ENCODE measurements at places on chromosomes 12 and 14. TPM values are rescaled to one million over a fixed set of nuclear protein-coding genes. Genes with fewer than 3 reads are reported as not detected.

Gene SLC7A7
- 0.40 TPM for total RNA-seq

Gene FGF6
- not detected for total RNA-seq

Gene GPRC5D
- total RNA-seq = not detected

Gene ERP27
- 1.2 TPM for total RNA-seq

GRCh38 chr12:53533471-53533870 lies 26.2 kb upstream of the NPFF start:
- H3K4me3 ChIP-seq = no peak overlapping the region
- H3K4me1 ChIP-seq = no peaks in the 10 kb centered on the region

DNA sequence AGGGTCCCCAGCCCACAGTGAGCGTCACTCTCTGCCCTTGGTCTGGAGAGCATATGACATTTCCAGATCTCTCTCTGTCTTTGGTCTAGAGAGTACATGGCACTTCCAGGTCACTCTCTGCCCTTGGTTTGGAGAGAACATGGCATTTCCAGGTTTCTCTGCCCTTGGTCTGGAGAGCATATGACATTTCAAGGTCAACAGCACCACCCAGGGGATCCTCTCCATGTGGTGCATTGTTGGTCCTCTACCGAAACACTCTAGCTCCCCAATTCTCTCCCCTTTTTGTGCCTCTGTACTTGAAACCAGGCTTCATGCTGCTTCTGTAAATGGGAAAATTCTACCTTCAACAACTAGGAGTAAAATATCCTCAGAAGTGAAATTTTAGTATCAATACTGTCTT lies 399.4 kb downstream of the NELL2 start:
- H3K4me3 ChIP-seq = no peak overlapping the region
- H3K27ac ChIP-seq = no peak overlapping the region
- H3K36me3 ChIP-seq = peaks cover 7% of the 10 kb centered on the region

- DNase-seq = no peak
- H3K27ac ChIP-seq = no peak overlapping the region
- H3K27me3 ChIP-seq = no peaks in the 10 kb centered on the region
- peaks cover 8% of the 10 kb centered on the region for H3K36me3 ChIP-seq
Measured at GRCh38 chr12:89189448-89189847, 162.9 kb downstream of the DUSP6 start.

DNA sequence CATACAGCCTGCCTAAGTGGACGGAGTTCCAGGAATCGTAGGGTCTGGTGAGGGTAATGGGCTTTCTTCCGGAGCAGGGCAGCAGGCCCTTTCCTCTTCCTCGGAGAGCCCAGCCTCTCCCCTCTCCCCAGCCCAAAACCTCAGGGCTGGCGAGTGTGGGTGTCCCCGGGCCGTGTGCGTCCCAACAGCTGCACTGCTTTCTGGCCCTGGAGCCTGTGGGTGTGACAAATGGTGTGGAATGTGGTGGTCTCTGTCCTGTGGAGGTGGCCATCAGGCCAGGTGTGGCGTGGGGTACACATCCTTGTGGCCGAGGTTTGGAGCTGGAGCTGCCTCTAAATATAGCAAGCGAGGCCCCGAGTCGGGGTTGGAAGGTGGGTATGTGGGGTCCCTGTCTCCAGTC lies 8.5 kb downstream of the ORAI1 start:
- peaks cover 22% of the 10 kb centered on the region for H3K36me3 ChIP-seq
- DNase-seq = no peak
- peak overlapping the region; percentile 62 for H3K27ac ChIP-seq
- H3K4me1 ChIP-seq = peaks cover 72% of the 10 kb centered on the region
- H3K27me3 ChIP-seq = no peaks in the 10 kb centered on the region

DNA sequence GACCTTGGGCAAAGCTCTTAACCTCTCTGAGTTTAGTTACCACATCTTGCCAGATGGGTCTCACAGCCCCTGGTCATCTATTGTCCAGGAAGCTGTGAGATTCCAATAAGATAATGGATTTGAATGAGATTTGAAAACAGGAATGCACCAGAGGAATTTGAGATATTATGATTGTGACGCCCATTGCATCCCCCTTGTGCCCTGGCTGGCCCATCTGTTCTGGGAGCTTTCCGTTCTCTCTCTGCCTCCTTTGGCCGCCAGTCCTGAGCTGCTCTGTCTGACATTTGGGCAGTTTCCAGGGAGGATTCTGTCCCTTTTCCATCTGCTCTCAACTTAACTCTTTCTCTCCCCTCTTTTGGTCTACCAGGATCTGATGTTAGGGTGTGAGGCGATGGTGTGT lies 24.6 kb downstream of the SRRM4 start:
- H3K27ac ChIP-seq = no peak overlapping the region
- peaks cover 13% of the 10 kb centered on the region for H3K27me3 ChIP-seq
- no peak for DNase-seq
- H3K4me1 ChIP-seq = no peaks in the 10 kb centered on the region

- no peak overlapping the region for H3K27ac ChIP-seq
- no peaks in the 10 kb centered on the region for H3K36me3 ChIP-seq
- H3K4me1 ChIP-seq = no peaks in the 10 kb centered on the region
- DNase-seq = no peak
- H3K4me3 ChIP-seq = no peak overlapping the region
Measured at GRCh38 chr12:44960856-44961255, 84.7 kb upstream of the NELL2 start.

DNA sequence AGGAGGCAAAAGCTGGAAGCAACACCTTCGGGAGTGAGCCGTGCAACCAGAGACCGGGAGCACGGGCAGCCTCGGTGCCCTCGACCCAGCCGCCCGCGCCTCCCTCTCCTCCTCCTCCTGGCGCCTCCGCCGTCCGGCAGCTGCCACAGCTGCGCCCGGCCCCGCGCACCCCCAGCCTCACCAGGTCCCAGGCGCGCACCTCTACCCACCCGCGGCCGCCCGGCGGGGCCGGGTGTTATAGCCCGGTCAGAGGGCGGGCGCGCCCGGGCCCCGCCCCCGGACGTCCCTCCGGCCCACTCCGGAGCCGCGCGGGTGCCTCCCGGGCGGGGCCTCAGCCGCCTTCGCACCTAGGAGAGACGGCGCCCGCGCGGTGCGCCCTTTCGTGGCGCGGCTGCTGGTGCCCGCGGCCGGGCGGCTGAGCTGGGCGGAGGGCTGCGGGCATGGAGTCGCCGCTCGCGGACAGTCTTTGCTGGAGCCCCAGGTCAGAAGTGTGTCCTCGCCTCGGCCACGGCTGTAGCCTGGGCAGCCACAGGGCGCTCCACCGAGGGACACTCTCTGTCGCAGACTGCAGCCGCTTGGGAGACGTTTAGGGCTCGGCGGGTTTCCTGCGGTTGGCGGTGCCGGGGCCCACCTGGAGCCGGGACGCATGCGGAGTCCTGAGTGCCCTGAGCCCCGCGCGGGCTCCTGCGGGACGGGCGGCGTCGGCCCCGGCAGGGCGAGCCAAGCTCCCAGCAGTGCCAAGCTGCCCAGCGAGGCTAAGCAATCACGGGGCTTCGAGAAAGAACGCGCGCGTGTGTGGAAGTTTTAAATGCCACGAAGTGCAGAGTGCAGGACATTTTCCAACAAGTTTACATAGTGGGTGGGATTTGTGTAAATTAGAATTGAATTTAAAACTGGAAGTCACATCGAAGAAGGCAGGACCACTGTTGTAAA lies at the start of gene CPM:
CPM (minus strand) TSS at position 211 of the 933 bp plus-strand sequence. CDS start 334 bp downstream, outside the sequence.
- peak within 1 kb of the TSS; percentile 82 for H3K4me3 ChIP-seq
- peaks cover 22% of the 10 kb centered on the region for H3K36me3 ChIP-seq
- H3K4me1 ChIP-seq = peaks cover 21% of the 10 kb centered on the region
- DNase-seq = peak; percentile 76
- peaks cover 22% of the 10 kb centered on the region for H3K27me3 ChIP-seq

DNA sequence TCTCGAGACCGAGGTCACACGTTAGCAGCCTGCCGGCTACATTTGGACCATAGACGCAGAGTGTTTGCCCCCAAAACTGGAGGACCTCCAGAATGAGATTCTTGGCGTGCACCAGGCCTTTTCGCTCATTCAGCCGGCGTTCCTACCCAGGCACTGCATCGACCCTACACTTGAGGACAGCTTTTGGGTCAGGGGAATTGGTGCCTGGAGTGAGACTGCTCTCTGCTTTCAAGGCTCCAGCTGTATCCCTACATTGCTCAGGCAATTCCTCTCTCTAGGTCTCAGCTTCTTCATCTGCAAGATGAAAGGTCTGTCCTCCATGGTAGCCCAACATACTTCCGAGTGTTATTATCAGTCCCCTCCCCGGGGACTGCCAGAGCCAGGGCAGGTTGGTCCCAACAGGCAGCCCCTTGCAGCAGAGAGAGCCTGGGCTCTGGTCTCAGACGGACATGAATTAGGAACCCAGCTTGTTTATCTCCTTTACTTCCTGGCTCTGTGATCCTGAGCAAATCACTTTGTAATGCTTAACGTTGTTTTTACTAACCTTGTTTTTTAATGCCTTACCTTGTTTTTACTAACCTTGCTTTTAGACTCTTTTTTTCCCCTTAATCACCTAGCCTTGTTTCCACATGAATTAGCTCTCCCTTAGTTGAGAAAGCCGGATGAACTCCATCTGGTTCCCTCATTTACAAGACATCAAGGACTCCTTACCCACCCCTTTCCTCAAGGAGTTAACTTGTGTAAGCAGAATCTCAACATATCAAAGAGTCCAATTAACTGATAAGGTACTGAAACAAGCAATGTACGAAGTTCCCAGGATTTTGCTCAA lies 892 bp downstream of the TCHP start:
- H3K27ac ChIP-seq = peak overlapping the region; percentile 37
- H3K4me3 ChIP-seq = peak overlapping the region; percentile 94
- no peaks in the 10 kb centered on the region for H3K27me3 ChIP-seq
- peaks cover 17% of the 10 kb centered on the region for H3K36me3 ChIP-seq
- H3K4me1 ChIP-seq = peaks cover 21% of the 10 kb centered on the region

All from activated naive CD4-positive, alpha-beta T cell treated with anti-CD3 and anti-CD28 coated beads for 36 hours (primary cell).